ENCODE measurements at places on chromosomes 12 and 14. TPM values are rescaled to one million over a fixed set of nuclear protein-coding genes. Genes with fewer than 3 reads are reported as not detected.

DNA sequence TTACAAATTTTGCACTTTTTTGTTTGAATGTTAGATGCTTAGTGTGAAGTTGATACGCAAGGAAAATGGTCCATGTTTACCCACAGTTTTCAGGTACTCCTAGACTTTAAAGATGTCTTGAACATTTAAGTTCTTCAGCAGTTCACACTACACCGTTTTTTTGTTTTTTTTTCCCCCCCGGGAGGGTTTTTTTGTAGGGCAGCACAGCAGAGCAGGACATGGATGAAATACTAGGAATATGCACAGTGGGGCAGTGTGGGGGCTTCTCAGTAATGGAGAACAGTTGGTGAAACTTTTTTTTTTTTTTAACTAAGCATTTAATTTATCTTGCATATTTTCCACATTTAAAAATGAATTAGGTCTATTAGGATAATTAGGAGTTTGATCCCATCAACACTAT lies 4.9 kb downstream of the RAN start:
- H3K27me3 ChIP-seq: no peaks in the 10 kb centered on the region
- peaks cover 8% of the 10 kb centered on the region for H3K4me1 ChIP-seq
- peaks cover 18% of the 10 kb centered on the region for H3K36me3 ChIP-seq
- H3K4me3 ChIP-seq: no peak overlapping the region
- DNase-seq: no peak

DNA sequence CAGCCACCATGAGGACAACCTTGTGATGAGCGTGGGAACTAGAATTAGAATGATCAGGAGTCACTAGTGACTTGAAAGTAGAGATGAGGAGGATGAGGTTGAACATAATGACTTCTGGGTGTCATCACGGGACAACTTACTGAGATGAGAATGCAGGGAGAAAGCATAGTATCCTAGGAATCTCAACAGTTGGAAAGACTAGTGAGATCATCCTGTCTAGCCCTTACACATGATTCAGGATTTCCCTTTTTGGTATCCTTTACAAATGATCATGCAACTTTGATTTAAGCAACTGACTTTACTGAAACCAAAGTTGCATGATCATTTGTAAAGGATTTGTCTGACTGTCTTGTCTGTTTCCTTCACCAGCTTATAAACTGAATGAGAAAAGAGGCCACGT lies 51.8 kb upstream of the HIF1A start:
- no peaks in the 10 kb centered on the region for H3K36me3 ChIP-seq
- no peaks in the 10 kb centered on the region for H3K27me3 ChIP-seq
- H3K27ac ChIP-seq: no peak overlapping the region
- no peaks in the 10 kb centered on the region for H3K4me1 ChIP-seq
- H3K4me3 ChIP-seq: no peak overlapping the region

DNA sequence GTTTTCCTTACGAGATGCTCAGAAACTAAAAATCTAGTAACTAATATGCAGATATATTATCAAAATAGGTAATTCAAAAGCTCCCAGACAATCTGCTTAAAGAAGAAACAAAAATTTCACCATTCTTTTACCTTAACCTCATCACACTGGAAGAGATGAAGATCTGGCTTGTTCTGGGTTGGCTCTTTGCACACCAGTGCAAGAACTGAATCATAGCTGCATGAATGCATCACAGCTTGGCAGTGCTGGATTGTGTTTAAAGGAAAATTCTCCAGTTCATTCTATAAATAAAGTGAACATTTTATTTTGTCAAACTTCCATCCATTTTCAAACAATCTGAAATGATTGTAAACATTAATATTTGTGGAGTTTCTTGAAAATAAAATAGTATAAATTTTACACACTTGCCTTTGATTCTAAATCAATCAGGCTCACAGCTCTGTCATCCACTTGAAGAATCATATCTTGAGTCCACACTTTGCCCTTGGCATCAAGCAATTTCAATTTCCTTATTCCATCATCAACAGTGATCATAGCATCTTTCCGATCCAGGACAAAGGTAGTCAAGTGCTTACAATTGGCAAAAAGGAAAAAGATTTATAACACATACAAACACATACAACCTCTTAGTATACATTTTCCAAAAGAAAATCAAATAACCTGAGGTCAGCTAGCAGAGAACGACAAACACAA lies 119.8 kb downstream of the EPS8 start:
- H3K4me1 ChIP-seq: no peaks in the 10 kb centered on the region
- peaks cover 2% of the 10 kb centered on the region for H3K36me3 ChIP-seq
- no peak for DNase-seq
- no peaks in the 10 kb centered on the region for H3K27me3 ChIP-seq
- H3K27ac ChIP-seq: no peak overlapping the region

The COL2A1 gene
- total RNA-seq: not detected

The KLRD1 gene
- 5.0 TPM for total RNA-seq

DNA sequence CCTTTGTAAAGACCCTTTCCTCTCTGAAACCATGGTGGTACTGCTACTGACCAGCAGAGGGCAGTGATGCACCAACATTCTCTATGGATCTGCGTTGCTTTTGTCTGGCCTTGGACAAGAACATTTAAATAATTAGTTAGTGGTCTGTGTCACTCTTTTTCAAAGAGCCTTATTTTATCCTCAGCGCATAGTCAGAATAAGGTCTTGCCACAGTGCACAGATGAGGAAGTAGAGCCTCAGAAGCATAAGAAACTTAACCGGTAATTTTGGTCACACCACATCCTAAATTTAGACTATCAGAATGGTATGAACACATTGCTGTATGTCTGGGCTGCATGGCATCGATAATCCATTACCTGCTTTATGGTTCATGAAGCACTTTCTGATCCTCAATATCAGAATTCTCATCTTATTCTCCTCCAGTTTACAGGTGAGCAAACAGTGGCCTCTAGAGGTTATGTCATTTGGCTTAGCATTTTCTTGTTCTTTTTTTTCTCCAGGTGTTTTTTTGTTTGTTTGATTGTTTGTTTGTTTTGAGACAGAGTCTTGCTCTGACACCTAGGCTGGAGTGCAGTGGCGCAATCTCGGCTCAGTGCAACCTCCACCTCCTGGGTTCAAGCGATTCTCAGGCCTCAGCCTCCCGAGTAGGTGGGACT lies 23.7 kb upstream of the IFT81 start:
- no peaks in the 10 kb centered on the region for H3K36me3 ChIP-seq
- H3K4me3 ChIP-seq: no peak overlapping the region
- peaks cover 6% of the 10 kb centered on the region for H3K4me1 ChIP-seq
- peak overlapping the region; percentile 51 for H3K27ac ChIP-seq
- H3K27me3 ChIP-seq: no peaks in the 10 kb centered on the region

DNA sequence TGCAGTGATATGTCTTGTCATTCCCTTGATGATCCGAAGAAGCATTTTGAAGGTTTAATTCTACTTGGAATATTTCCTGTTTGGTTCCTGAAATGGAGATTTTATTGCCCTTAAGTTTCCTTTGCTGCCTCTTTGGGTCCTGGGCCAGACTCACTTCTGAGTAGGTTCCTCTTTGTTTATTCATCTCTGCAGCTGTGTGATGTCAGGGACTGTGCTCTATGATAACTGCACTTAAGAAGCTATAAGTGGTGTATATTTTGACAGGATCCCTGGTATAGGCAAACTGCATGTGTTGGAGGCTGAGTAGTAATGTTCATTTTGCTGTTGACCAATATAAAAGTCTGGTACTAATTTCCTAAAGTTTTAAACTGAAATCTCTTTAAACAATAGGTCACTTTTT lies at the start of gene KLRC4:
KLRC4 (minus strand) TSS at position 366 of the 400 bp plus-strand sequence; CDS start at position 184, 182 bp downstream.
- no peak for DNase-seq
- no peak within 1 kb of the TSS for H3K27ac ChIP-seq
- no peaks in the 10 kb centered on the region for H3K27me3 ChIP-seq

- no peak for DNase-seq
- H3K36me3 ChIP-seq: no peaks in the 10 kb centered on the region
- no peak overlapping the region for H3K4me3 ChIP-seq
- no peak overlapping the region for H3K27ac ChIP-seq
These were observed 203.1 kb downstream of the AEBP2 start for GRCh38 chr12:19642345-19642744.

DNA sequence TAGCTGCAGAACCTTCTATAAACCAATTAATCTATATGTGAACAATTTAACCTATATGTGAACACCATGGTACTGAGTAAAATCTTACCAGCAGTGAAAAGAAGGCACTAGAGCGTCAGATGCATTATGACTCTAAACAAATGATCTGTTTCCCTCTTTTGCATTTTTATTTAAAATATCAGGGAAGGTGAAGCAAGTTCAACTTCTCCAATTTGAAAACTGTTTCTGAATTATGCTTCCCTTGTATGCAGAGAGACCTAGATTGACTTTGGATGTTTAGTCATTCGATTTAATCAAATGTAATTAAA lies 80.9 kb downstream of the DAD1 start:
- DNase-seq: no peak
- peaks cover 1% of the 10 kb centered on the region for H3K4me1 ChIP-seq
- no peak overlapping the region for H3K27ac ChIP-seq
- no peak overlapping the region for H3K4me3 ChIP-seq

All from liver (tissue), 10 donors.